ENCODE measurements at places on chromosomes 2 and 18.

DNA sequence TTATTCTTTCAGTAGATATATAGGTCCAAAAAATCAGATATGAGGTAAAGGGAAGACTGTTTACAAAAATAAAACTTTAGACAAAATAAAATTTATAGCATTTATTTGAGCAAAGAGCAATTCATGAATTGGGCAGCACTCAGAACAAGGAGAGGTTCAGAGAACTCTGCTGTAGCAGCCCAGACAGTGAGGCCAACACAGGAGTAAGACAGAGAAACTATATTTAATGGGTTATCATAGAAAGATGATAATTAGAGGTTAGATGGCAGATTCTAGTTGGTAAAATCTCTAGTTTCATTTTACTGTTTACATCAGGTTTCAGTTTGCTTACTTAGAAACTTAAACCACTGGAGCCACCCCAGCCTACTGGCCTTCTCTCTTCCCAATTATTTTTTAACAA is 30.1 kb upstream of the SP140L start:
- no peak for DNase-seq

GRCh38 chr2:216327447-216327935 is 44.8 kb downstream of the MARCHF4 start:
- no peak for DNase-seq

GRCh38 chr18:55224086-55224625 is 264.9 kb upstream of the CCDC68 start:
- no peak for DNase-seq

GRCh38 chr18:53689886-53690285 is 534.6 kb downstream of the MBD2 start:
- DNase-seq: no peak

GRCh38 chr2:128413014-128413717 is 94.5 kb upstream of the HS6ST1 start:
- no peak for DNase-seq

- DNase-seq: peak; percentile 20
Measured at GRCh38 chr2:227856697-227857096, 14.7 kb upstream of the DAW1 start.

DNA sequence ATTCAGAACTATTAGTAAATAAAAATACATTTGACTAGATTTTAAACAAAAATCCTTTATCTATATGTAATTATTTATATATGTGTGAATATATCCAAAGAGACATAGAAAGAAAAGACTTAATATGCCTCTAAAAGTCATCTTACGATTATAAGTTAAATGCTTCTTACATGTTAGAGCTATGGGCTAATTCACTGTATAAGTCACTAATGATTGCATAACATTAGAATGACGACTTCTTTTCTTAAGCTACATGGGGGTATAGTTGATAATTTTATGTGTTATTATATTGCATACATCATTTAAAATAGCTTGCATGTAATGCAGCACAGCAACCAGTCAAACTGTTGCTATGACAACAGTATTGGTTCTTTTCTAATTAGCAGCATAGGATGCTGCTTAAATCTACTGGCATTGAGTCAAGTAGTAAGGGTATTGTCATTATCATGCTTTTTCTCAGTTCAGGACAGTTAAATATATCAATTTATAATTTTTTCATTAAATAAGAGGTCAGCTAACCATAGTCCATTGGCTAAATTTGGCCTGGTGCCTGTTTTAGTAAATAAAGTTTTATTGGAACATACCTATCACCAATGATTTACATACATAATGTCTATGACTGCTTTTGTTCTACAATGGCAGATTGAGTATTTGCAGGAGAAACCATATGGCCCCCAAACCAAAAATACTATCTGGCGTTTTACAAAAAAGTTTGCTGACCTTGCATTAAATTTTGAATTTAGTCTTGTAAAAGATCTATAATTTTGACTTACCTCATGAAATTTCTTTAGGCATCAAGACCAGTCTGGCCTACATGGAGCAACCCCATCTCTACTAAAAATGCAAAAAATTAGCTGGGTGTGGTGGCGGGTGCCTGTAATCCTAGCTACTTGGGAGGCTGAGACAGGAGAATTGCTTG is 207.7 kb upstream of the ZSWIM2 start:
- DNase-seq: no peak

- DNase-seq: no peak
Measured at GRCh38 chr2:138493334-138493733, 8.2 kb upstream of the SPOPL start.

DNA sequence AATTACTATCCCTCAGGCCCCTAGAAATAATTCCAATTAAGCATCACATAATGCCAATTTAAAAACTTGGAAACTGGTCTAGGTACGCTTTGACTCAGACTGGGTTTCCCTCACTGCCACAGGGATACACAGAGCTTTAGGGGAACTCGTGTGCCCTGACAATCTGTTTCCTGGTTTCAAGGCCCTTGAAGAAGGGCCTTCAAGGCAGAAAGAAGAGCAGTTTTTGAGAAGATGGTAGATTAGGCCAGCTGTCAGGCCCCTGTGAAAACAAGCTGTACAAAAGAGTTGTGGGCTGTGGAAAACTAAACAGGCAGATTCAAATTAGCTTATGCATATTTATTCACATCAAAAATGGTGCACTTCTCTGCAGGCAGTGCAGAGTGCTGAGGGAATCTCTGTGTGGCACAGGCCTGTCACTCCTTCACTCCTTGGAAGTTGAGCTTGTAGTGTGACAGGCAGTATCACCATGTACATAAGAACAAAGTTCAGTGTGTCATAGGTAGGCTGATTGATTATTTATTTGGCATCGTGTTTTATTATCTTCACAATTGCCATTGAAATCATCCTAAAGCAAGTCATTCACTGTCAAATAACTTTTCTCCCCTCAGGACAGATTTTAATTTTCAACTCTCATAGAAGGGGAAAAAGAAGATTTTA is 614.4 kb upstream of the GYPC start:
- no peak for DNase-seq

- DNase-seq: no peak
Measured at GRCh38 chr2:46979571-46979979, 64.0 kb upstream of the MCFD2 start.

GRCh38 chr2:26720322-26721114 is 28.0 kb downstream of the KCNK3 start:
- peak; percentile 91 for DNase-seq

DNA sequence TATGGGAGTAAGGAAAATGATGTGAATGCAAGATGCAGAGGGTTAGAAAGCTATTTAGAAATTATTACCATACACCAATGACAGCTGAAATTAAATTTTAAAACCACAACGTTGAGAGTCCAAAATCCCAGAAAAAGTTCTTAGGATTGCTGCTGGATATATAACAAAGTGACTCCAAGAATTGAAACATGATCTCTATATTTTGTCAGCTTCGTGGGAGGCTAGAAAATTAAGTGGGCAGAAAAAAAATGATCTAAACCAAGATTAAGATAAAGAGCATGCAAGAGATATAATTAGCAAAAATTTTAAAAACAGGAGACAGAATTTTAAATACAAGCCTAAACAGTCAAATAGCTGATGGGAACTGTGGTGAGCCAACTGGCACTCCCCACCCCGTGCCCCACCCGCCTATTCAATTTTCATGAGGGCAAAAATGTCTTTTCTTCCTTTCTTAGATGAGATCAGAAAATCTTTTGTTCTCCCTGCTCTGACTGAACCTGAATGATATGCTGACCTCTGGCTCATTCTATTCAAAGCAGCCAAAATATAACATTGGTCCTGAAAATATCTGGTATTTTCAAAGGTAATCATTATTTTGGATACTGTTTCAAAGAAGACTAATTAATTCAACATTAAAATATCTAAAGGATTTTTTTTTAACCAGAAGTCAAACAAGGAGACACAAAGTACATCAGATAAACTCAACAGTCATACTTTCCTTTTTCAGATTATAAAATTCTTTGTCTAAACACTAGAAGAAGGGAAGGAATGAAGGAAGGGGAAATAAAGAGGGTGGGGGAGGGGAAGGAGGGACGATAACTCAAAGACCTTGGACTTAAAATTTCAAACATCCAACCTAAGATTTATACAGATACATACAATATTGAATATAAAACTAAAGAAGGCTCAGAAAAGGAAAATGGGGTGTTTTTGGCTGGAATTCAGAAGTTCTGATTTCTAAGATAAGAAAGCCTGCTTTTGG is 12.2 kb downstream of the KANSL3 start:
- DNase-seq: peak; percentile 35

DNA sequence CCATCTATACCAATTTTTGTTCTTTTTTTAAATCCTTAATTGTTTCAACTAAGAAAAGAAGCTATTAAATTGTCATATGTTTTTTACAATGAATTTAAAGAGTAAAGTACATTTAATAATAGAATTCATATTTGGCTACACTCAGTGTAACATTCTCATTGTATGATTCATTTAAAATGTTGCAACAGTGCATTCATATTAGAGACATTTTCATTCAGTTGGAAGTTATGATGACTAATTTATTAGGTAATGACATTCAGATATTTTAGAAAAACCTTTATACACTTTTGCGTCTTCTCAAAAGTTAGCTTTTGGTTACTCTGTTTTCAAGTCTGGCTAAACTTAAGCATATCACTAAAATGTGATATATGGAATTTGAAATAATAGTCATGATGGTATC is 887.5 kb upstream of the NRXN1 start:
- DNase-seq: no peak

DNA sequence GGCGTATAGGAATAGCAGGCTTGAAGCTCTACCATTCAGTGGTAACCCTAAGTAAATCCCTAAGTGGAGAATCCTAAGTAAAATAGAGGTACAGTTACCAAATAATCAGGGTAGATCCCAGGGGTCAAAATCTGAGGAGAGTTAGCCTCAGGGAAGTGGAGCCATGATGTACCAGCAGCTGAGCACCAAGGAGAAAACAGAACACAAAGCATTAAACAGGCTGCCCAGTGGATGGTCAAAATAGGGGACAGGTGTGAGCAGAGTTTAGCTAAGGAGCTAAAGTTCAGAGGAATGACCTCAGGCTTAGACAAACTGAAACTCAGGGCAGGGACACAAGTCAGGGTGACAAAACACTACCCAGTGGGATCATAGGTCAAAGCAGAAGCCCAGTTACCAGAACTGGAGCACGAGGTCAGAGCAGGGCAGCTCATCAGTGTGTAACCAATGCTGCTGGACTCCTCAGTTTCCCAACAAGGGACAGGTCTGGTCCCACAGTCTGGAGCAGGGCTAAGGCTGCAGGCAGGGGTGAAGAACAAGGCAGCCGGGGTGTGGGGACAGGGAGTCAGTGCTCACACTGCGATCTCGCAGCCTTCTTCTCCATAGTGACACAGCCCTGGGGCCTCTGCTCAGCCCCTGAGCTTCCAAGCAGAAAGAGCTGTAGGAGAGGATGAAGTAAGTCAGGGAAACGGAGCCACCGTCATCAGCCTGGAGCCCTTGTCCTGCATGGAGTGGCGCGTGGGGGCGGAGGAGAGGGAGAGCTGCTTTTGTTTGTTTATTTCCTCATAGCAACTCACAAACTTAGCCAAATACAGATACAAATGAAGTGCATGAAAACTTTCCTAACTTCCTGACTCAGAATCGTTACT is 264.0 kb downstream of the MREG start:
- DNase-seq: peak; percentile 46

GRCh38 chr2:206075113-206075512 is 10.9 kb downstream of the INO80D start:
- no peak for DNase-seq

GRCh38 chr2:236972491-236973342 is 113.0 kb upstream of the COPS8 start:
- DNase-seq: peak; percentile 49

DNA sequence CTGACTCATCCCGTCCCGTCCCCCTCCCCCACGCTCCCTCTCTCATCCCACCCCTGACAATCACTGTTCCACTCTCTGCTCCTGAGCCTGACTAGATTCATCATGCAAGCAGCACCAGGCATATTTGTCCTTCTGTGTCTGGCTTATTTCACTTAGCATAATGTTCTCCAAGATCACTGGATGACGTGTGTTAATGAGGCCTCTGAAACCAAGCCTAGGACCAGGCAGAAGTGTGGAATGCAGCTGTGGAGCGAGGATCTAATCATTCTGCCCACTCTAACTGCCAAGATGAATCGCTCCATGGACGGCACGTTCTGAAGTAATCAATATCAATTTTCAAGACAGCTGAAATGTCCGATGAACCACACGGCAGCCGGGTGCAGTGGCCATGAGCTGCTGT is 122.4 kb upstream of the ZNF236 start:
- peak; percentile 40 for DNase-seq

DNA sequence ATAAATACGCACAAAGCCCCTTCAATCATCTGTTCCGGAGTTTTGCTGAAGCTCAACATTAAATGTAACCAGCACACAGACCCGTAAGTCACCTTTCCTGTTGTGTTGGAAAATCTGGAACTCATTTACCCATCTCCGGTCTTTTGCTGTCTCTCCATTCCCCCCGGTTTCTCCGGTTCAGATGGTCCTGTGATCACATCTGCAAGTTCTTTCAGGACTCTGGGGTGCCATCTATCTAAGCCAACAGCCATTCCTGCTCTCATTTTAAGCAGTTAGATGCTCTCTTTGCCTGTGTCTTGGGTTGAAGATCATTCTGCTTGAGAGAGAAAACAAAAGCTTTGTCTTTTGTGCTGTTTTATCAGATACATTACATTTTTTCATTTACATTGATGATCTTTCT is 91.7 kb upstream of the TGIF1 start:
- no peak for DNase-seq

DNA sequence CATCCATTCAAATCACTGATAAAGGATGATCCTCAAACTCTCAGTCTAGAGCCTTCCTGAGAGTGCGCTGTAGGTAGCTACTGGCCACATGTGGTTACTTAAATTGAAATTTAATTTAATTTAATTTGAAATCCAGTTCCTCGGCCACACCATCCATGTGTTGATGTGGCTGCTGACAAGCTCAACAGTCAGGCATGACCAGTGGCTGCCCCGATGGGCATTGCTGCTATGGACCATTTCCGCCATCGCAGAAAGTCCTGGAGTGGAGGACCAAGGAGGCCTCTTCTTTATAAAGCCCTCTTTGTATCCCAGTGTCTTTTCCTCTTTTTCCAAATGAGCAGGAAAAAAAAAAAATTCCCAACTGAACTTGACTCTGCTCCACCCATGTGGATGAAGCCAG is 100.6 kb downstream of the HDAC4 start:
- no peak for DNase-seq

DNA sequence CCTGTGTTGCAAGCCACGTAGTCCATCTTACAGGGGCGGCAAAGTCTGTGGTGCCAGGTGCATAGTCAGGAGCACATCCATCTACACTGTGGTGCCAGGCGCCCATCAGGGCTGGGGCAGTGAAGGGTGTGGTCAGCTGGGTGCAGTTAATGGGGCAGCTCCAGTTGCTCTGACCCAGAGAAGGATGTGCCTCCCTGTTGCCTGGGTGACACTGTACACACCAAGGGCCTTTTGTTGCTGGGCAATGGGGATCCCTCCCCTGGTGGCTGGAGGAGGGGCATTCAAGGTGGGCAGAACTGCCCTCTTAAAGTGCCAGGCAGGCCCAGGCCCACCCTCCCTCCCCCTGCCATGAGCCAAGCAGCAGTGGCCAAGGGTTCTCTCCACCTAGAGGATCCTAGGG is 28.3 kb upstream of the IMP4 start:
- no peak for DNase-seq

DNA sequence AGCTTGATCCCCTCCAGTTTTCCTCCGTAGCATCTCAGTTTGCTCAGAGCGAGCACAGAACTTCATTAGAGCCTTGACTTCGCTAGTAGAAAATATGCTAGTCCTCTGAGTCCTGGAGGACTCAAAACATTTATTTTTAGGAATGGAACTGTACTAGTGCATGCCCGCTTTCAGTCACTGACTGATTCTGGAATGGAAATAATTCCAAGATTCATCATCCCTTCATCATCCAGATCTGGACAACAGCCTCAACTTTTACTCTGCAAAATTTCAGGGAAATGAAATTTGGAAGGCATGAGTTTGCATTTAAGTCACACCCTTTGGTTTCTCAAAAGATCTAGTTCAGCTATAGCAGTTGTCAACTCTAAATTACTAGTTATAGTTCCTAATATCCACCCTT is 304.6 kb downstream of the XIRP2 start:
- DNase-seq: peak; percentile 59

All from astrocyte of the hippocampus (primary cell).